ENCODE measurements at places on chromosomes 2 and 18.

DNA sequence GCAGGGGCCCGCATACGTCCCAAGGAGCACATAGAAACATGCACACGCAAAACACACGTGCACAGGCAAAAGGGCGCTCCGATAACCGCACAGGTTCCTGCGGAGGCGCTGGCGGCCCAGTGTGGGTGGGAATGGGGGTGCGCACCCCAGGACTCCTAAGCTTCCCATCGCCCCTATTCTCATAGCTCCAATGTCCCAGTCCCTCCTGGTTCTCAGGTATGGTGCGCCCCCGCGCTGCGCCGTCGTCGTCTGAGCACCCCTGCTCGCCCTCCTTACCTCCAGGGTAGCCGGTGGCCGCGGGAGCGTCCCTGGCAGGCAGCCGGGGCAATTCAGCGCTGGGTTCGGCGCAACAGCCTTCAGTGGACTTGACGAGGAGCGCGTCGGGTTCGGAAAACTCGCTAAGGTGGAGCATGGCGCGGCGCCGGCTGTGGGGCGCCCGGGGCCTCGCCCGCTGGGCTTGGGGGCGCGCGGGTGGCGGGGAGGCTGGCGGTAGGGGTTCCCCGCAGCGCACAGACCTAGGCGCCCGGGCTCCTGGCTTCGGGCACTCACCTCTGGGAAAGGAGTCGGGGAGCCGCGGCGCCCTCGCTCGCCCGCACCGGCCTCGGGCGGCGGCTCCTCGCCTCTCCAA, 328 bp downstream of the EGR4 start:
- no peak for DNase-seq

DNA sequence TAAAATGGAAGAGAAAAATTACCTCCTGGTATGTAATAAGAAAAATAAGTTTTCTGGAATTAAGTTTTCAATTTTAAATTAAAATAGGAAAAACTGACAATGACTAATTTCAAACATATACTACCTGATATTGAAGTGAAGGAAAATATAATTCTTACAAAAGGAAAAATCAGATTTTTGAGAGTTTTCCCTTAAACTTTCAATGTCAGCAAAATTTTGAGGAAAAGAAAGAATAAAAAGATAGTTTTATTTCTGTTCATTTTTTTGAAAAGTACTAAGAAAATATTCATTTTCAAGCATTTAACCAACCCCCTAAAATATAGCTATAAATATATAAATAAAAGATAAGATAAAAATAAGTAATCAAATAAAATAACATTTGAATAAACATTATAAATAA, 87.1 kb downstream of the TMX3 start:
- no peak for DNase-seq

GRCh38 chr2:15472876-15473275, 88.3 kb downstream of the NBAS start:
- no peak for DNase-seq

GRCh38 chr18:27114842-27115241, 70.3 kb downstream of the CHST9 start:
- no peak for DNase-seq

GRCh38 chr2:174527101-174527721, 40.4 kb upstream of the GPR155 start:
- DNase-seq: no peak

DNA sequence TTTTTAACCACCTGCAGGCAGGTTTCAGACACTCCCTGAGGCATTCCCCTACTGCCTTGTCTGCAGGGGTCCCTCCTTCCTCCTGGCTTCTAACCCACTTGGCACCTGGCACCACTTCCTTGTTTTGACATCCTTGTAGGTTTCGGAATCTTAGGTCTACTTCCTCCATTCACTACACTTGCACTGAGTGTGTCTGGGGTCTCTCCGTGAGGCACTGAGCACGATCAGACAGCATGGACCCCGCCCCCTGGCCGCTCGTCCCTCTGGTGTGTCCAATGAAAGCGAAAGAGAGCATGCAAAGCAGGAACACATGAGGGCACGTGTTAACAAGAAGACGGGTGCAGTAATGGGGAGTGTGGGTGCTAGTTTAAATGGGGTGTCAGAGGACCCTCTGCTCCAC, 63.8 kb downstream of the HAUS1 start:
- no peak for DNase-seq

GRCh38 chr2:160075171-160075570, 12.8 kb upstream of the PLA2R1 start:
- DNase-seq: no peak

DNA sequence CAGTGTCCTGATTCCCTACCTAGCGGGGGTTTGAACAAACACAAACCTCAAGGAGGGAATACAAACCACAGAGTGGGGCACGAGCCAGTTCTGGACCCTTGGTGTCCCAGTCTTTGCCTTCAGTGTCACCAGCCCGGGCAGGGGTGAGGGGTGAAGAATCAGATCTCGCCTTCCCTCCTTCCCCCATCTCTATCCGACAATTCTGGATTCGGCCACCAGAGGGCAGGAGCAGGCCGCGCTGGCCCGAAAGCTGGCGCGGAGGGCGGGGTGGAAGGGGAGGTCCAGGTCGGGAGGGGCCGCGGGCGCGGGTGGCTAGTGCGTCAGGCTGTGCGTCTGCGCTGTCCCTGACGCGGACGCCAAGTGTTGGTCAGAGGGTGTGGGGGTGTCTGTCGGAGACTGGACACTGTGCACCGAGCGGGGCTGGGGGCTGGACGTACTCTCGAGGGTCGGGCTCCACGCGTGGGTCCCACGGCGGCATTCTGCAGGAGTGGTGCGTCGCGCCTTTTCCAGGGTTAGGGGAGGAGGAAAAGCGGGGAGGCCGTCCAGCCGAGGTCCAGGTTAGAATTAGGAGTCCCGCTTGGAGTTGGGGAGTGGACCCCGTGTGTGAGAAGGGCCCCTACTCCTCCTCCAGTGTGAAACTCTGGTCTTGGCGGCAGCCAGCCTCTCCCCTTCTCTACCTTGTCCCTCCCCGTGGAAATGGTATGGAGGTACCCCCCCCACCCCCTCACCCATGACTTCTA, 2.9 kb upstream of the CRYBA2 start:
- peak; percentile 75 for DNase-seq

DNA sequence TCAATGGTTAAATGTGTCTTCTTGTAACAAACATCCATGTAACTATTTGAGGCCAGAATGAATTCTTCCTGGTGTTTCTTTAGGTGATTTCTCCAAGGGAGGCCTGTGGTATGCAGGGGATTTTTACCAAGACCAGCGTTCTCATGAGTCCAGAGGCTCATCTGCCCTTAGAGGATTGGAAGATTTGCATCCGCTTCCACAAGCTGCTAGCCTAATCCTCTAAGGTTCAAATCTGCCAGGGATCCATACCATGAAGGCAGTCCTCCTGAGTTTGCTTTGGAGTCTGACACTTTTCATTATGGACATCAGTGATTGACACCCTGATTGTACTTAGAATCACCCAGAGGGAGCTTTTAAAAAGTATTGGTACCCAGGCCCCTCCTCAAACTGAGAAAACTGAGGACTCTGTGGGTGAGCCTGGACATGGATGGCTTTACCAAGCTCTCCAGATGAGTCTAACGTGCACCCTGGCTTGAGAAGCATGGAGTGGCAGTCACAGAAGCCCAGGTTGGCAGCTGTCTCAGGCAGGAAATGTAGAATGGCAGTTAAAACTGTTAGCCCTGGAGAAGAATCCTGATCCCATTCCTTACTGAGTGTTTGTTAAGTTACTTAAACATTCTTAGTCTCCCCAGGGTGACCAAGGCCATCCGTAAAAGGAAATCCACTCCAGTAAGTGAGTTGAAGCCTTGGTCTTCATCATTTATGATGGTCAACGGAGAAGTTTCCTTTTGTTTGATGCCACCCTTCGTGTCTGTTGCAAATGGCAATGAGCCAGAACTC, 95.3 kb upstream of the RMDN2 start:
- DNase-seq: no peak

DNA sequence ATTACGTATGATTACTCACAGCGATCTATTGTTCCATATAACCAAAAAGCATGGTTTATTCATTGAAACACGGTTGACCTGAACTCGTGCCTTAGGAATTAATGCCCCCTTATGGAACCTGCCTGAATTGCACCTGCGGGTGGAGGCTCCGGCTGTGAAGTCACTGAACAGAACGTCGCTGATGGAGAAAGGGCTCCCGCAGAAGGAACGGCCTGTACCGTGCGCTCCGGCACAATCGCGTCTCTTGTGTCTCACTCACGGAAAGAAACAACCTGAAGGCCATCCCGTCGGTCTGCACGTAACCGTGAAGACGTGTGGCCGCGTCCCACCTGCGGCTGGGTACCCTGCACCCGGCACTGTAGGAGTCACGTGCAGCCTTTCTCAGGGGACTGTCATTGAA, 133.1 kb downstream of the NFATC1 start:
- DNase-seq: peak; percentile 67

- DNase-seq: no peak
Measured at GRCh38 chr2:64538764-64539433, 14.8 kb downstream of the AFTPH start.

GRCh38 chr2:101349893-101350662, 37.2 kb downstream of the CREG2 start:
- no peak for DNase-seq

DNA sequence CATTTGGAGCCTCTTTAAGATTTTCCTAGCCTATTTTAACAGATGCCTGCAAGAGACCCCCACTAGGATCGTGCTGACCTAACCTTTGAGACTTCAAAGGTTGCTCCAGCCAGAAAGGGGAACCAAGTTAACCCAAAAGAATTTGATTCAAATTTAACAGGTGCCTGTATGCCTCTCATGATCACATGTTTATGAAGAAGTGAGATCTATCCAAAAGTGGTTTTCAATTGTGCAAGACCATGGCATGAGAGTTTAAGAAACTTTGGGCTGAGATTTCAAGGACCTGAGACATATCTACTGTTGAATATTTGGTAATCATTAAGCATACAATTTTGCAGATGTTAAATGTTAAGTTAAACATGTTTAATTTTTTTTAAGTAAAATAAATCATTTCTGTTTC, 1.3 kb upstream of the RSAD2 start:
- no peak for DNase-seq
